ENCODE measurements at places on chromosomes 7 and 10.

DNA sequence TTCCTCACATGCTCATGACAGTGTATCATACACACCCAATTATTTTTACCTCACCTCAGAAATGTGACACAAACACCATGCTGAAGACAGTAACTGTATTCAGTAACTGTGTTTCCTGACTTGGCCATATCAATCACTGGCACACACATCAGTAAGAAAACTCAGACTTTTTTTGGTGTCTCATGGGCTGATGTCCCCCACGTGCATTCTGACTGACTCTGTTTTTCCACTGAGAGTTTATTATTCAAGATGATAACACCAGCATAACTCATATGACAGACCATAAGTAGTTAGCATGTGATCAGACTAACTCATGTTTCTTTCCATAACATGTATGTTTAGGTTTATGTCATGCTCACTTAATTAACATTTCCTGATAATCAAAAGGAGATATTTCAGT lies 124.8 kb downstream of the CD36 start:
- no peak for DNase-seq

- no peak for DNase-seq
Measured at GRCh38 chr7:40944981-40945585, 757.8 kb downstream of the INHBA start.

GRCh38 chr10:132571650-132572544 lies 34.3 kb downstream of the INPP5A start:
- peak; percentile 89 for DNase-seq

GRCh38 chr7:121271916-121272315 lies 56.9 kb upstream of the WNT16 start:
- no peak for DNase-seq

- DNase-seq, result peak; percentile 74
Measured at GRCh38 chr10:91589015-91589657, 43.7 kb downstream of the PPP1R3C start.

DNA sequence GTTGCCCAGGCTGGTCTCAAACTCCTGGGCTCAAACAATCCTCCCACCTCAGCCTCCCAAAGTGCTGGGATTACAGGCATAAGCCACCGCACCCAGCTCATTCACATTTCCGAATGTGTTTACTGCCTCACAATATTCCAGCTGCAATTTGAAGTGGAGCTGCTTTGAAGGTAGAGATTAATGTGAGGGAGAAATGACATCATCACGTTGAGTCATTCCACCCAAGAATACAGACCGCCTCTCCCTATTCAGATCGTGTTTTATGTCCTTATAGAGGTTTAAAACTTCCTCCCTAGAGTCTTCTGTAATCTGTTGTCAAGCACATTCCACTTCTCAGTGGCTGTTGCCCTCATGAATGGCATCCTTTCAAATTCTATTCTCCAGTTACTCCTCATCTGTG lies 100.4 kb upstream of the PDGFA start:
- DNase-seq, result peak; percentile 79

- DNase-seq, result no peak
Measured at GRCh38 chr10:70563230-70563629, 39.3 kb downstream of the PRF1 start.

- no peak for DNase-seq
Measured at GRCh38 chr7:21300692-21301091, 127.2 kb upstream of the SP4 start.

GRCh38 chr10:43250615-43251418 lies 16.0 kb downstream of the RASGEF1A start:
- no peak for DNase-seq

DNA sequence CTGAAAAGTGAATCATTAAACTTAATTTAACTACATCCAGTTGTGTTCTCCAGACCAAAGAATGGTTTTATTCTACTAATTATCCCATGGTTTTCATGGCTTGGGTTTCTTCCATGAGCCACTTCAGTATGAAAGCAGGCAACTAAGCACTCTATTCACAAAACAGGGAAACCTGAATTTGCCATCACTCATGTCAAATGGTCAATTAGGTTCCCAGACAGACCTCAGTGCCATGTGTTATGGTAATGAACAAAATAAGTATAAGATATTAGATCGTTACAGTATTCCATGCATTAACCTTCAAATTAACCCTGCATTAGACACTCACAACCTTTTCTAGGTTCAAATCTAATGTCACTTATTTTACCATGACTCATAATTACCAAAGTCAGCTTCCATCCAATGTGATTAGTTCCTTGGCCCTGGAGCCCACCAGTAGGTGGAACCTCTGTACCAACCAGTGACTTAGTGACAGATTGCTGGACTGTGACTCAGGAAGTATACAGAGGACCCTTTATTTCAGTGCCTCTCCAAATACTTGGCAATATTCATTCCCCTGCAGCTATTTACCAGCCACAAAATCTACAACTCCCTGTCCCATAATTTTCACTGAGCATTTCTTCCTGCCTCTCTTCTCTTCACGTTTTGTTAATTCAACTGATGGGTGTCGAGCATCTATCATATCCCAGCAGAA lies 1270.2 kb upstream of the SORCS1 start:
- DNase-seq, result peak; percentile 10

- no peak for DNase-seq
Measured at GRCh38 chr7:131649003-131649541, 92.6 kb upstream of the PODXL start.

DNA sequence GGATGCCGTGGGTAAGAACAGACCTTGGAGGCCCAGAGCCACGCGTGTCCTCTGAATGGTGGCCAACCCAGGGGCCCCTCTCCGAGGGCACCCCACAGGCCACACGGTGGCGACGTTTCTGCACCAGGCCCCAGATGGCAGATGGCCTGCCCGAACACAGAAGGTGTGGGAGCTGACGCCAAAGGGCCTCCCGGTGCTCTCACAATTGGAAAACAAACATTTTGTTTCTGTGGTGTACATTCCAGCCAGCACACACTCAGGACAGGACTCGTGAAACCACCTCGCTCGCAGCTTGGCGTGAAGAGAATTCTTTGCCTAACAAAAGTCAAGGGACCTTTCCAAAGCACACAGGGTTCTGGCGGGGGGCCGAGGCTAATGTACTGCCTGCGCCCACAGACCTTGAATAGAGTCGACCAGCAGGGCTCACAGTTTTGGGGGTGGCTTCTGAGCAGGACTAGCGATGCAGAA lies 112.1 kb downstream of the FAM53B start:
- DNase-seq, result peak; percentile 93
